ENCODE measurements at places on chromosomes 5 and 9. TPM values are rescaled to one million over a fixed set of nuclear protein-coding genes. Genes with fewer than 3 reads are reported as not detected.

Gene ENTPD2
- not detected for total RNA-seq

Gene ACOT12
- not detected for total RNA-seq

Gene GRXCR2
- total RNA-seq, result not detected

Gene HNRNPK
- total RNA-seq, result 570 TPM

Gene CTNNAL1
- total RNA-seq, result 235 TPM

Gene FGF1
- 1.8 TPM for total RNA-seq
